ENCODE measurements at places on chromosomes 12 and 14. TPM values are rescaled to one million over a fixed set of nuclear protein-coding genes. Genes with fewer than 3 reads are reported as not detected.

- no peak for DNase-seq
Measured at GRCh38 chr12:121135320-121135719, 2.6 kb downstream of the P2RX7 start.

DNA sequence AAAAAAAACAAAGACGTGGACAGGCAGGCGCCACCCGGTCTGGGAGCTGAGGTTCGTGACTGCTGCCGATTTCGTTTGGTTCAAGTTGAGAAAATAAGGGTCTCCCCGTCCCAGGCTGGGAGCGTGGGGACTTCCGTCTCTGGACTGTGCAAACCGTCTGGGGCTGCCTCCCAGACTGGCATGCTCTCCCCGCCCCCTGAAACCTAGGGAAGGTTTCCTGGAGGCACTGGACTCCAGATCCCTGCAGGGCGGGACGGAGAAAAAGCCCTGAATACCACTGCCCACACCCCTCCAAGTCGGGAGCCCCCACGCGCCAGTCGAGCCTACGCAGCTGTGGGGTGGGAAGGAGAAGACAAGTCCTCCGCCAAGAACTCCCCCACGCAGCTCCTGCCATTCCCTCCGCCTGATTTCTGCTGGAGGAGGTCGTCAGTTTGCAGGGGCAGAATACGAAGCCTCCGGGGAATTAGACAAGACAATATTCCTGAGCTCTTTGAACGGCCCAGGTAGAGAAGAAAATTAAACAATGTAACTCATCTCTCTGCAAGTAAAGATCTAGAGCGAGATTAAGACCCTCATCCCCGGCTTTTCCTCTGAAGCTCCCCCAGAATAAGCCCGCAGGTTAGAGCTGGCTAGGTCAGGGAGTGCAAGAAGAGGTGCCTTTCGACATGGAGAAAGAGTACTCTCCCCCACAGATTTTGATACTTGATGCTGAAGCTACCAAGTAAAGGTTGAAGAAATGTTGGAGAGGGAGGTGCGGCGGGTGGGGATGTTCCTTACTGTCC lies 10.4 kb upstream of the HOXC13 start:
- DNase-seq = no peak

BTBD6 gene
- polyA plus RNA-seq = 32.8 TPM

DNA sequence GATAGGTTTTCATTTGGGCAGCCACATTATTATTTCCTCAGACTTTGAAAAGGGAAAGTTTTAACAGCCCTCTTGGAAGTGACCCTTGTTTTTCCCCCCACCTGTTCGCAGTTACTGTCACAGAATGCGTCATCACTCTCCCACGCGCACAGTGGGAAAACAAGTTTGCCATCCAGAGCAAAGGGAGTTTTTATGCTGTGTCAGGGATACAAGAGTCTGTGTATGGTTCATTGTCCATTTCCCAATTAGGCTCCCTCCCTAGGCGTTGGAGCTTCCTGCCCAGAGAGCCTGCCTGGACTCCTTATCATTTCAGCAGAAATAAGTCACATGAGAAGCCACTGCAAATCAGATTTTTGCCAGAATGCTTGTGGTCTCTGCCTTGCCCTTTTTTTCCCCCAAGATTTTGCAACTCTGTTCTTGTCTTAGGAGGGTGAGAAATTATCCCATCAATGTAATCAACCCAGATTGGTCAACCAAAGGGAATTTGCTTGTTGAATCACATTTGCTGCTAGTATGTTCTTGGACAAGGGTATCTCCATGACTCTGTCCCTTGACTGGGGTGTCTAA lies 104.1 kb downstream of the IGF1 start:
- no peak for DNase-seq

DNA sequence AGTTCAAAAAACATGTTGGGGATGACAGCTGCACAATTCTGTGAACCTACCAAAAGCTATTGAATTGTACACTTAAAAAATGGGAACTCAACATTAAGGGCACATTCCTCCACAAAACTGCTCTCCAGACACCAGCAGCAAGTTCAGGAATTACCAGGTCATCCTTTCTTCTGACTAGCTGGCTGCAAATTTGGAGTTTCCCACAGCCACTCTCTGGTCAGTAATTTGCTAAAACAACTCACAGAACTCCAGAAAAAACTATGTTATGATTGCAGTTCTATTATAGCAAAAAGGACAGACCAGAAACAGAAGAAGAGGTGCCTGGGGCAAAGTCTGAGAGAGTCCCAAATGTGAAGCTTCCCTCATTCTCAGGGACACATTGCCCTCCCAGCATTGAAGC lies 20.1 kb upstream of the PLEKHD1 start:
- DNase-seq = no peak

GRCh38 chr14:91149462-91149861 lies 35.6 kb downstream of the DGLUCY start:
- DNase-seq = no peak

GRCh38 chr12:77238335-77238734 lies 173.0 kb upstream of the E2F7 start:
- DNase-seq = no peak

RDH12 gene
- polyA plus RNA-seq = 0.62 TPM

DNA sequence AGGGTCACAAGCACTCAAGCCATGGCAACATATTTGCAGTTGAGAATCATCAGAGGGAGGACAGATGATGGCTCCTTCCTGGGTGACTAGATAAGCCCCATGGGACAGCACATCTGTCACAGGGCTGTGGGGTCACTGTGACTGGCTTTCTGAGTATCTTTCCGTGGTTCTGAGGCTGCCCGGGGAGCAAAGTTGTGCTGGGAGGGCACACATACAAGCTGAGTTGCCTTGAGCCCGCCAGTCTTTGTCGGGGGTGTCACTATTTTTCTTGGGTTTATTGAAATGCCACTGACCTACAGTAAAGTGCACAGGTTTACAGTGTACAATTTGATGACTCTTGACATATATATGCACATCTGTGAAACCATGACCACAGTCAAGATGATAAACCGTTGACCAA lies 17.2 kb upstream of the KIF26A start:
- DNase-seq = no peak
